ENCODE measurements at places on chromosomes 7 and 10.

GRCh38 chr7:19102884-19103283 is 14.6 kb downstream of the TWIST1 start:
- DNase-seq, result no peak

DNA sequence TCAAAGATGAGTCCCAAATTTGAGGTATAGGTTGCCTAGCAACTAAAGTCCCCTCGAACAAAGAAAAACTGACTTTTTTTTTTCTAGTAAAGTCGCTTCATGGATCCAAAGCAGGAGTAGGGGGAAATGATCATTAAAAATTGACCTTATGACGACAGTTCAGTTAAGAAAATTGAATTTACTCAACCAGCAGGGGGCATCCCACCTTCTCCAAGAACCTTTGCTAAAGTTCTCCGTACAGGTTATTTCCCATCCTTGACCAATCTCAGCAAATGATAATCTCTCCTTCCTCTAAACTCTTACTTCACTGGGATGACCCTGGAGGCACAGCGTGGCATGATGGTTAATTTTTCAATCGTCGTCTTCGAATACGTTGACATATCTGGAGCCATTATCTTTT is 228.3 kb downstream of the CALN1 start:
- no peak for DNase-seq

DNA sequence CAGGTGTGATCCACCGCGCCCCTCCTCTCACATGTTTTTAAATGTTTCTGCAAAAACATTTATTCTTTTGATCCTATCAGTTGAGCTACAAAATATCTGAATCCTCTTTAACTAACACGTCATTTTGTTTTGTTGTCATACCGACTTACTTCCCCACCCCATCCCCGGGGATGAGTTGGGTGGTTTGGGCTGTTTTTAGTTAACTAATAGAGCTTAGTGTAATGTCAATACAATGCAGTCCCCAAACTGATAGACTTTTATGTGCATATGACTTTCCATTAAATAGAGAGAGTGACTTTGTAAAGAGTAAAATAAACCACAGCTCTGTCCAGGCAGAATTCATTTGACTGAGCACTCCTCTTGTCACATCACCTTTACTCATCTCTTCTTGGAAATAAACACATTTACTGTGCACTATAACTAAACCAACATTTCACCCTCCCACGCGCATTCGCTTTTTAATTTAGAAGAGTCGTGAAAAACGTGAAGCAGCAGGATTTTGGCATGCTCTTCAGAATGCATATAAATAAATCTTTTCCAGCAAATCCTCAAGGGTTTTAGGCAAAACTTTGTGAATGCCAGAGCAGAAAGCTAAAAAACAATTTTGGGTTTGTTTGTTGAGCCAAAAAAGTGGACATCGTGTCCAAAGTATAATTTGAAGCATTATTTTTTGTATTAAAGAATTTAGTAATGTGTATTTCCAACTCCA is 187.4 kb upstream of the MGMT start:
- no peak for DNase-seq

- no peak for DNase-seq
Observed at GRCh38 chr7:108875139-108875538, 305.5 kb downstream of the DNAJB9 start.

DNA sequence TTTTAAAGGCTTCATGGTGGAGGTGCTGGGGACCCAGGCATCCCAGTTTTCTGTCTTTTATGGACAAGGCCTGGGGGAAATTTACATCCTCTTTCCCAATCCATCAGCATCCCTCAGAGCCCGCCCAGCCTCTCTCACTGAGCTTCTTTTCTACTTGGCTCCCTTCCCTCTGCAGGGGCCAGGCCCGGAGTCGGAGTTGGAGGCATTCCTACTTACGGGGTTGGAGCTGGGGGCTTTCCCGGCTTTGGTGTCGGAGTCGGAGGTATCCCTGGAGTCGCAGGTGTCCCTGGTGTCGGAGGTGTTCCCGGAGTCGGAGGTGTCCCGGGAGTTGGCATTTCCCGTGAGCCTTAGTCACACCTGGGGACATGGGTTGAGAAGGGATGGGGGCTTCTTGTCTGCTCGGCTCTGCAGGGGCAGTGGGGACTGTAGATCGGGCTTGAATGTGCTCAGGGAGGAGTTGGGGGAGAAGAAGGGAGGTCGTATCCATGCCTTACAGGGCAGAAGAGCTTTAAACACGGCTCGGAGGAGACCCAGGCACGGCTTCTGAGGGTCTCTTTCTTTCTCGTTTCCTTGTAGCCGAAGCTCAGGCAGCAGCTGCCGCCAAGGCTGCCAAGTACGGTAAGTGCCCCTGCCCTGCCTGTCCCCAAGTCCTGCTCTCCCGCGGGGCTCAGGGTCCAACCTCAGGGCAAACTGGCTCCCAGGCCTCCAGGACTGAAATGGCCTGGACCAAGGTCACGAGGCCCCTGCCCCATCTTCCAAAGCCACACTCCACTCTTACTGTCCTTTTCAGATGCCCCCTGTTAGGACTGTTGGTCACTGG is 27.3 kb upstream of the LIMK1 start:
- no peak for DNase-seq

Data from suppressor macrophage treated with lipopolysaccharide for 1 hour (primary cell).